ENCODE measurements at places on chromosomes 5 and 9. TPM values are rescaled to one million over a fixed set of nuclear protein-coding genes. Genes with fewer than 3 reads are reported as not detected.

The GRXCR2 gene
- total RNA-seq: not detected

DNA sequence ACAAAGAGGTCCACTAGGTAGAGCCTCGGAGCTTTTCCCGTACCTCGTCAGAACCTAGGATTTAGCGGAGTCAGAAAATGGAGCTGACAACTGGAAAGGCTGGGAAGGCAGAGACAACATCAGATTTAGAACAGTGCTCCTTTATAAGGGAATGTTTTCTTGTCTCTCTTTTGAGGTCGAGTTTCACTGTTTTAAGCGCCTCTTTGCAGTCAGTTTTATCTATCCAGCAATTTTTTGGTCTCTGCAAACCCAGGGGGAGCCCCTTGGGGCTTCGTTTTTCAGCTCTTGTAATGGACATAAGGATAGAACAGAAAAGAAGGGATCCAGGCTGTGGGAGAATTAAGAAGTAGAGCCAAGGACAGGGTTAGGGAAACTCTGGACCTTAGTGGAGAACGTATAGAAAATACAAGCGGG is 80.5 kb downstream of the FNBP1 start:
- DNase-seq: no peak

- DNase-seq: no peak
Observed at GRCh38 chr9:86983249-86983619, 35.9 kb upstream of the GAS1 start.

DNA sequence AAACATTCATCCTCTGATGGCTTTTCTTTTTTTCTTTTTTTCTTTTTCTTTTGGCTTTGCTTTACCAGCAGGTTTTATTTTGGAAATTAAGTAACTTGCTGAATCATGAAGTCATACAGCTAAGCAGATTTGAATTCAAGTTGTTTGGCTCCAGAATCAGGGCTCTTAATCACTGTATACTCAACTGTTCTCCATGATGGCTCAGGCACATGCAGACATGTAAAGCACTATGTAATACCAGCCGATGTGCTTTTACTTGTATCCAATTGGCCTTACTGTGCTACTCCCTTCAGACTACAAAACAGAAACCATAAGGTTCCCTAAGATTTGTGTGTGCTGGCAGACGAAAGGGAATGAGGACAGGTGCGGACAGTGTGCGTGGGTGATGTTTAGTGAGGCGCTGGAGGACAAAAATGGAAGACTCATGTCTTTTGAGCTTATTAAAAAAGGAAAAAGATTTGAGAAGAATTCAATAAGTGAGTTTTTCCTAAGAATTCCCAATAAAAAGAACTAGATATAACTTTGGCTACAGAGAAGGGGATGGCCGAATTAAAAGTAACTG is 44.7 kb upstream of the OTP start:
- DNase-seq: no peak

DNA sequence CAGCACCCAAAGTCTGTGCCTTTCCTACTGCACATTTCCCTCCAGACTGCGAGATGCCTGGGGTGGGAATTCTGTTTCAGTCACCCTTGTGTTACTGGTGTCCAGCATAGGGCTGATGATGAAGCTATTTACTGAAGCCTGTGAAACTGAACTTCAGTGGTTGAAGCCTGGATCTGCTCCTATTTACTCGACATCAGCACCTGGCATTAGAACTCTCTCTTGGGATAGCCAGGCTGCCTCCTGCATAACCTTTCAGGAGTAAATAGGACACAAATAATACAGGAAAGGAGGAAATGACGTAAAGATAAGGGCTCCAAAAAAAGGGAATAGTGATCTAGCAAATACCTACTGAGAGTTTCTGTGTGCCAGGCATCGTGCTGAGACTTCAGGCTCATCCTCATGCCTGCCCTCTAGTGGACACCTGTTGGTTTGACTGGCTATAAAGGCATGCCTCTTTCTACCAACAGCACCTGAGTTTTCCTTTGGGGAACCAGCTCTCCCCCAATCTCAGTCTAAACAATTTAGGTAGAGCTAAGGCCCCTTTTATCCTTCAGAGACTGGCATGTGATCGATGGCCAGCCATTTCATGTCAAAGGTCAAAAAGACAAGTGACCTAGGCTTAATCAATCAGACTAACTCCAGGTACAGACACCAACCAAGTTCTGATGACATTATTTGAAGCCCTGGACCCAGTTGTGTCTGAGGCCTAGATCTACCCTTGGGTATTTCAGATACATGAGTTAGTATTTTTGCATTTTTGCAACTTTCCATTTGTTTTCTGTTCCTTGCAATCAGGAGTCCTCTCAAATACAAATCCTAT is 192.1 kb upstream of the TRIM32 start:
- no peak for DNase-seq

GRCh38 chr9:128124873-128125579 is 2.5 kb downstream of the PTGES2 start:
- DNase-seq: no peak

DNA sequence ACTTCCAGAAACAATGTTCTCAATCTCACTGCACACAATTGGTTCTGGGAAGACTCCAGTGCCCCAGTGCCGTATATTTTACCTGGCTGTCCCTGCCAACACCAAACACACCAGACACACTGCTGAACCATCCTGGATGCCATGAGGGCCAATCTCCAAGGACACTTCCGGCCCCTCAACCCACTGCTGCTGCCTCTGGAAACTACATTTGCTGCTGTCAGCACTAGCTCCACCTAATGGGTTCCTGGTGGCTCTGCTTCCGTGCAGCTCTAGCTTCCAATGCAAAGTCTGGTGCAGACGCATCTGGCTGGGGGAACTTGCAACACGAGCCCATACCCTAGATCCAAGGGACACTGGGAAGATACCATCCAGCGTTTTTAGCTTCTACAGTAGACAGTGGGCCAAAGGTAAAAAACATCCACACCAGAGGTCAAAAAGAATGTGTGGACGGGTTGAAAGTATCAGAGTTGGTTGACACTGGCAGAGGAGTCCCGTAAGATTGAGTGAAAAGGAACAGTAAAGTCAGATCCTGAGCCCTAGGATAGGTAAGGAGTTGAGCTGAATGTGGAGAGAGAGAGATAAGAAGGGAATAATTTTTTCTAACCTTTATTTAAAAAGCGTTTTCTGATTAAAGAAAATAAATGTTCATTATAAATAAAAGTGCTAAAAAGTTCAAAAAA is 99.7 kb upstream of the KIF2A start:
- DNase-seq: no peak

DNA sequence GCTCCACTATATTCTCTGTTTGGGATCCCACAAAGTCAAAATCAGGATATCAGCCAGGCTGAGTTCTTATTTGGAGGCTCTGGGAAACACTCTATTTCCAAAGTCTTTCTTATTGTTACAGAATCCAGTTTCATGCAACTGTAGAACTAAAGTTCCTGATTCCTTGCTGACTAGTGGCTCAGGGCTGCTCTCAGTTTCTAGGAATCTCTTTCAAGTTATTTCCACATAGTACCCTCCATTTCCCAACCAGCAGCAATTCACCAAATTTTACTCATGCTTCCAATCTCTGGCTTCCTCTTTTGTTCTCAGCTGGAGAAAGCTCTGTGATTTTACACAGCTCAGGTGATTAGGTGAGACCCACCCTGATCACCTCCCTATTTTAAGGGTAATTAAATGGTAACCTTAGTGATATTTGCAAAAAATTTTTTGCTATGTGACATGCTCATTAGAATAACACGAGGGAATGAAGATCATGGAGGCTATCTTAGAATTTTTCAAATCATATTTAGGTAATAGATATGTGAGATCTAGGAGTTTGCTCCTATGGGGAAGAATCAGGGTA is 794.9 kb upstream of the ARRDC3 start:
- DNase-seq: no peak

- DNase-seq: peak; percentile 44
Observed at GRCh38 chr5:139635606-139636206, 12.4 kb upstream of the CXXC5 start.

- no peak for DNase-seq
Observed at GRCh38 chr5:178199581-178200434, 4.5 kb upstream of the HNRNPAB start.

DNA sequence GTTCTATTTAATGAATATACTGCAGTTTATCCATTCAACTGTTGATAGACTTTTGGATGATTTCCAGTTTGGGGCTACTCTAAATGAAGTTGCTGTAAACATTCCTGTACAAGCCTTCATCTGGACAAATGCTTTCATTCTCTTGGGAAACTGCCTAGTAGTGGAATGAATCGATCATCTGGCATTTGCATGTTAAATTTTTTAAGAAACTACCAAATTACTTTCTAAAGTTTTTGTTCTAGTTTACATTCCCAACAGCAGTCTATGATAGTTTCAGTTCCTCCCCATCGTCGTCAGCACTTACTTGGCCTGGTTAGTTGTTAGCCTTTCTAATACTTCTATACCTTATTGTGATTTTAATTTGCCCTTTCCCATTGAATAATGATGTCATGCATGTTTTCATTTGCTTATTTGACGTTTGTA is 306.3 kb downstream of the FER start:
- no peak for DNase-seq

DNA sequence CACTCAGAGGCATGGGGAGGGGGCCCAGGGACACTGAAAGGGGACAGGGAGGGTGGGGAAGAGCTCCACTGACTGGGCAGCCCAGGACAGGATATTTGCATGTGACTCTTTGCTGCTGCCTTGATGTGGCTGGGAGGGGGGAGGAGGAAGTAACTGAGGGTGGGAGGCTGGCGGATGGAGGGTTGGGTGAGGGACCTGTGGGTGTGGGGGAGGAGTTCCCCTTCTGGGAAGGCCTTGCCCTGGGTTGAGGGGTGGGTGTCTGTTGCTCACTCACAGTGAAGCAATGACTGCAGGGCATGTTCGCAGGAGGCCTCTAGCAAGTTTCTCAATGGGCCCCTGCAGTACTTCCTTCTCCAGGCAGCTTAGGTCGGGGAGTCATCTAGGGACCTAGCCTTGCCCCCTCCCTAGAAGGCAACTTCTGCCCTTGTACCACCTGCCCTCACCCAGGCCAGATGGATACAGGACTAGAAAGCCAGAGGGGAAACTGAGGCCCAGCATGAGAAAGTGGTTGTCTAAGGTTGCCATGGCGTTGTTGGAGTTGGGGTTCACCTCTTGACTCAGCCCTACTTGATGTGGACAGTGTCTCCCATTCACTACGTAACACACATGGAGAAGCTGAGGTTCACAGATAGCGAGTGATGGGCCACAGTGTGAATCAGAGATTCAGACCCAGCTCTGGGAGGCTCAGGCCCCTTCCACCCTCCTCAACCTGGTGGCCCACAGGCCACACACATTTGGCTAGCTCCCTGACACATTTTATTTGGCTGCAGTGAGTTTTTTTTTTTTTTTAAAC is 3.0 kb downstream of the GRK6 start:
- peak; percentile 49 for DNase-seq

GRCh38 chr5:1757511-1757910 is 42.1 kb downstream of the MRPL36 start:
- DNase-seq: no peak

- DNase-seq: no peak
Observed at GRCh38 chr5:68748101-68748500, 345.7 kb upstream of the SLC30A5 start.
